ENCODE measurements at places on chromosomes 11 and 22.

DNA sequence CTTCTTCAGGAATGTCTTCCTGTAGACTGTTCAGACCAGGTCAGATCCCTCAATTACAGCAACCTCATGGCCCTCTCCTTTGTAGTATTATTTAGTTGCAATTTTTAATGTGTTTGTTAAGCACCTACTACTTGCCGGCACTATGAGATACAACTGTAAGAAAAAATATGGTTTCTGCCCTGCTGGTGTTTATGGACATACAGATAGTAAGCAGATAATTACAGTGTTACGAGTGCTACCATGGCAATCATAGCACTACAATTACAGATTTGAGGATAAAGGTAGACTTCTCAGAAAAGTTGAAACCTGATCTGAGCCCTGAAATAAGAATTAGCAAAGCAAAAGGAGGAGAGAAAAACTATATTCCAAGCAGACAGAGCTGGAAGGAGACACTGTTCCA is 2.8 kb downstream of the LRRC51 start:
- DNase-seq, result no peak

GRCh38 chr11:67254798-67255197 is 11.5 kb upstream of the GRK2 start:
- DNase-seq, result no peak

GRCh38 chr11:1838426-1839144 is at the start of gene TNNI2:
Gene TNNI2, plus strand, starts transcription at chr11:1838981. Its CDS starts 716 bp downstream, at chr11:1839697.
- DNase-seq, result no peak

GRCh38 chr11:2216400-2217064 is 44.9 kb upstream of the TH start:
- no peak for DNase-seq

DNA sequence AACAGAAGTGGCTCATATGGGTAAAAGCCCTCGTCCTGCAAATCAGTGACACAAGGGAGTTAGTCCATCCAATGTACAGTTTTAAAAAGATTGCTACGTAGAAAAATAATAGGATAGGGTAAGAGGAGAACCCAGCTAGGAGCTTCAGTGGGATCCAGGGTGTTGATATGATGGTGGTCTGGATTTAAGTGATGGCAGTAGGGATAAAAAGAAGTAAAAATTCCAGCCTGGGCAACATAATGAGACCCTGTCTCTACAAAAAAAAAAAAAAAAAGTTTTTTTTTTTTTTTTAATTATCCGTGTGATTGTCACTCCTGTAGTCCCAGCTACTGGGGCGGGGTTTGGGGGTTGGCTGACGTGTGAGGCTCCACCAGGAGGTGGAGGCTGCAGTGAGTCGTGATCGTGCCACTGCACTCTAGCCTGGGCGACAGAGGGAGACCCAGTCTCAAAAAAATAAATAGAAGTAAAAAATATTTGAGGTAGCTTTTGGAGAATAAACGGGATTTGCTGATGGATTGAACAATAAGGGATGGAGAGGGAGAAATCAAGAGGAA is 7.0 kb upstream of the L3MBTL2 start:
- DNase-seq, result no peak

GRCh38 chr11:60970369-60970774 is 1.1 kb upstream of the CD6 start:
- no peak for DNase-seq

- DNase-seq, result no peak
Observed at GRCh38 chr11:122785031-122785541, 53.2 kb upstream of the CRTAM start.

DNA sequence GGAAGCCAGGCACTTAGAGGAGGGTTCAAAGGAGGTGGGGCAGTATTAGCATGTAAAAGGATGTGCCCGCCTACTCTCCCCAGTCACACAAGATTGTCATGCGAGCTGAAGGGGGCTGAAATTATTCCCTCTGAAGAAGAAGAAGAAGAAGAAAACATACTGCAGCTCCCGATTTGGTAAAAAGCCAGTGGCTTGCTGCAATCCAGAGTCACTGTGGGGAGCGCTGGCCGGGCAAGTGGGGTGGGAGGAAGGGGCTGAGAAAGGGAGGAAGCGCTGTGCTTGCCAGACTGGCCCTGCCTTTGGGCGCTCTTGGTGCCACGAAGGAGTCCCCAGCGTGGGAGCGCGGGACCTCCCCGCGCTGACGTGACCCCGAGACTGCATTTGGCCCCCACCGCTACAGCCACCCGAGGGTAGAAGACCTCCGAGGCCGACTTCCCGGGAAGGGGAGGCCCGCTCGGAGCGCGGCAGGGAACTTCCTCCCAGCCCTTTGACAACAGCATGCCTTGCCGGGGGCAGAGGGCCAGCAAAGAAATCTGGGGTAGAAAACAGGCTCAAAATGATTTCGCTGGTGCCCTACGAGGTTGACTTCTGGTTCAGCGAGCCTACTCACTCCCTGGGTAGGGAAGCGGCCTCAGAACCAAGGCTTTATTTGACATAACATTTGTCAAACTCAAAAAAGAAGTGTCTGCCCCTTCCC is 906.3 kb downstream of the DLG2 start:
- no peak for DNase-seq

DNA sequence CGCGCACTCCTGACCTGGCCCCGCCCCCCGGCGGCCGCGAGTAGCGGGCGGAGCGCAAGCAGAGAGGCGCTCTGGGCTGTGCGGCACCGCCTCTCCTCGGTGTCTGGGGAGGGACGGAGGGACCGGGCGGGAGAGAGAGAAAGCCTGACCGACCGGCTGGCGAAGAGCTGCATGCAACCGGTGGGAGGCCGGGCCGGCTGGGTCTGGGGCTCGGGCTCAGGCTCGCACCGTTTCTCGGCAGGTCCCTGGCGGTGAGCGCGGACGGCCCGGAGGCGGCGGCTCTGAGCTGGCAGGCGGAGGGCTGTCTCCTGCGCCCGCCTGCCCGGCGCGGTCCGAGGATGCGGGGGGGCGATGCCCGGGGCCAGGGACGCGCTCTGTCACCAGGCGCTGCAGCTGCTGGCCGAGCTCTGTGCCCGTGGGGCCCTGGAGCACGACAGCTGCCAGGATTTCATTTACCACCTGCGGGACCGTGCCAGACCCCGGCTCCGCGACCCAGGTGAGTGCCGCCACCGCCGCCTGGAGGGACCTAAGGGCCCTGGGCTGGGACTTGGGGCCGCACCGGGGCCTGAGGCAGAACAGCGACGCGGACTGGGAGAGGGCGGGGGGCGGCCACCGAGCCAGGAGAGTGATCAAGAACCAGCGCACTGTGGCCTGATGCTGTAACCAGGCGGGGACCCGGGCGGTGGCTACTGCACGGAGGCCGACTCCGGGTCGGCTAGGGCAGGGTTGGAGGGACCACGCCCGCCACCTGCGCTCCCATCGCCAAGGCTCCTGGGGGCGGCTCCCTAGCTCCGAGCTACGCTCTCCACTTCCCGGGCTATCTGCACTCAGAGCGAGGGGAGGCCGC is at the start of gene SYT9:
Gene SYT9 (plus strand): TSS at position 69 of the 847 bp plus-strand sequence. CDS start 283 bp downstream, at position 352.
- no peak for DNase-seq

Data from NK-92 treated with Interleukin-12 subunit alpha and Interleukin-12 subunit beta, amount 100 ng/mL, for 24 hours (cell line).